ENCODE measurements at places on chromosomes 12 and 14.

DNA sequence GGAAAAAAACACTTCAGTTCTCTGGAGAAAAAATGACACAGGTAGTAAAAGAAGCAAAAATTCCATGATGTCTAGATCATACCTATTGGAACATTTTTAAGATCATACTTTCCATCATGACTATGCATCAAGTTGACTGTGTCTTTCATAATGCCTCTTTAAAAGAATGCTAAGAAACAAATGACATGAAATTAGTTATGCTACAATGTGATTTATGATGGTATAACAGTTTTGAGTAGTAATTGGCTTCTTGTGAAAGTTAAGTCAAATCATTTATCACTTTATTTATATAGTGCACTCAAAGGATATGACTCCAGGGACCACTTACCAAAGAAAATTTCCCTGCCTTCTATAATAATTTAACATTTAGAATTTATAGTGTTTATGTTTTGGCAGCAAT, 28.5 kb downstream of the RASSF9 start:
- DNase-seq: no peak

DNA sequence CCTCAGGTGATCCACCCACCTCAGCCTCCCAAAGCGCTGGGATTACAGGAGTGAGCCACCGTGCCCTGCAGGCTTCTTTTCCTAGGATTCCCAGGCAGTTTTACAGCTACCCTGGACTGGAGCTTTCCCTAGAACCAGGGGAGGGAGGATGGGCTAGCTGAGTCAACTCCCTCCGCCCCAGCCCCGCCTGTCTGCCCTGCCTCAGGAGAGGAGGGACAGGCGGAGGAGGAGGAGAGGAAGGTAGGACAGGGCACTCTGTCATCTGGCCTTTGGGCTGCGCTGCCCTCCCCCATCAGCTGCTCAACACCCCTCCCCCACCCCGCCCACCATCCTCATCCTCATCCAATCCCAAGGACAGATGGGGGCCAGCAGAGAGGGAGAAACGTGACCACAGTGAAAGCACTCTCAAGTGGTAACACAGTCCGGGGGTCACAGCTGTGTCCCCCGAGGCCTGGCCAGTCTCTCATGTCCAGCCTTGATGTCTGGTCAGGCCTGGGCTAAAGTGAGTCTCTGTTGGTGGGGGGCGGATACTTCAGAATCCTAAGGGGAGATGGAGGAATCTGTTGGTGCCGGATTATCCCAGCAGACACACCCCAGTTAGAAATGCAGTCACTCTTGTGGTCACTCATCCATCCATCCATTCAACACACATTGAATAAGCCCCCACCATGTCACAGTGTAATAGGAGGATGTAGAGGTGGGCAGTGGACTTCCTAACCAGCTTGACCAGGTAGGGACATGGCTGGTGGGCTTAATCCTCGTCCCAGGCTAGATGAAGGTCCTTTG, 12.3 kb downstream of the FIGNL2 start:
- no peak for DNase-seq

- no peak for DNase-seq
These were observed 17.4 kb downstream of the ISCA2 start for GRCh38 chr14:74510959-74511409.

DNA sequence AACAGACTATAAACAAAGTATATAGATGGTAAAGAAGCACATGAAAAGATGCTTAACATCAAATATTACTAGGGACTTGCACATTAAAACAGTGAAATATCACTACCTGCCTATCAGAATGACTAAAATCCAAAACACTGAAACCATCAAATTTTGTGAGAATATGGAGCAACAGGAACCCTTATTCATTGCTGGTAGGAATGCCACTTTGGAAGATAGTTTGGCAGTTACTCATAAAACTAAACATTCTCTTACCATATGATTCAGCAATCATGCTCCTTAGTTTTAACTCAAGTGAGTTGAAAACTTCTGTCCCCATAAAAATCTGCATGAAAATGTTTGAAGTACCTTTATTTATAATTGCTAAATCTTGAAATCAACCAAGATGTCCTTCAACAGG, 297.6 kb downstream of the DAD1 start:
- no peak for DNase-seq

GRCh38 chr14:78340250-78340649, 170.1 kb downstream of the NRXN3 start:
- DNase-seq: no peak

DNA sequence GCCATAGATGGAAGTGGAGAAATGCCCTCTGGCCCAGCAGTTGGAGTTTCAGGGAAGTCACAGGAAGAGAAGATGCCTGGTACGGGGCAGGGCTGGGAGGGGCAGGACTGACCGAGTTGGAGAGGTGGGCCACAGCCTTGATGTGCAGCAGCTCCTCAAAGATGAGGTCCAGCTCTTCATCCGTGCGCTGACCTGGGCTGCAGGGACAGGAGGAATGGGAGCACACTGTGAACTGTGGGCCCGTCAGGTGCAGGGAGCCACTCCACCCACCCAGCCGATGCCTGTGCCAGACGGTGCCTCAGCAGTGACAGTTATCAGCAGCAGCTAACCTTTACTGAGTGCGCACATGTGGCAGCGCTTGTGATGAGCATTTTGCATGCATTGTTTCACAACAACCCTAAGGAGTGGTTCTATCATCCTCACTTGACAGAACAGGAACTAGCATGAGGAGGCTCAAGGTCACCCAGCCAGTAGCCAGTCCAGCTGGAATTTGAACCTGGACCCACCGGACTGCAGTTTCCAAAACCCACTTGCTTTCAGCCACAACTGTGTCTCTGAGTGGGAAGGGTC, 8.4 kb downstream of the RAPGEF3 start:
- DNase-seq: no peak

GRCh38 chr12:32273712-32274111, 125.6 kb upstream of the FGD4 start:
- DNase-seq: no peak

DNA sequence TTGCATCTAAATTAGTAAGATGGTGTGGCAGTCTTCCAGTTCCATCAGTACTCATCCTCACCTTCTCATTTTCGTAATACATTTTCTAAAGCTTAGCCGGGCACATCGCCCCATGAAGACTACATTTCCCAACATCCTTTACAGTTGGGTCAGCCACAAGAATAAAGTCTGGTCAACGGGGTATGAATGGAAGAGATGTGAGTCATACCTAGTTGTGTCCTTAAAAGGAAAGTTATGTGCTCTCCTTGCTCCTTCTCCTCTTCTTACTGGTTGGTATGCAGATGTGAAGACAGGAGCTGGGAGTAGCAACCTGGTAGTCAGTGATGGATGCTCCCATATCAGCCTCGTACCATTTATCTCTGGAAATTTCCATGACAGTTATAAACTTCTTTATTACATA, 35.9 kb upstream of the EGLN3 start:
- no peak for DNase-seq

- no peak for DNase-seq
These were observed 616 bp upstream of the CCDC77 start for GRCh38 chr12:400828-401227.

- DNase-seq: no peak
These were observed 19.7 kb upstream of the DUSP16 start for GRCh38 chr12:12582193-12582881.

Measured in T-helper 9 cell (primary cell).